ENCODE measurements at places on chromosomes 16 and 17.
A peak's percentile ranks its signal among the peaks of the same experiment; 100 is the strongest.

DNA sequence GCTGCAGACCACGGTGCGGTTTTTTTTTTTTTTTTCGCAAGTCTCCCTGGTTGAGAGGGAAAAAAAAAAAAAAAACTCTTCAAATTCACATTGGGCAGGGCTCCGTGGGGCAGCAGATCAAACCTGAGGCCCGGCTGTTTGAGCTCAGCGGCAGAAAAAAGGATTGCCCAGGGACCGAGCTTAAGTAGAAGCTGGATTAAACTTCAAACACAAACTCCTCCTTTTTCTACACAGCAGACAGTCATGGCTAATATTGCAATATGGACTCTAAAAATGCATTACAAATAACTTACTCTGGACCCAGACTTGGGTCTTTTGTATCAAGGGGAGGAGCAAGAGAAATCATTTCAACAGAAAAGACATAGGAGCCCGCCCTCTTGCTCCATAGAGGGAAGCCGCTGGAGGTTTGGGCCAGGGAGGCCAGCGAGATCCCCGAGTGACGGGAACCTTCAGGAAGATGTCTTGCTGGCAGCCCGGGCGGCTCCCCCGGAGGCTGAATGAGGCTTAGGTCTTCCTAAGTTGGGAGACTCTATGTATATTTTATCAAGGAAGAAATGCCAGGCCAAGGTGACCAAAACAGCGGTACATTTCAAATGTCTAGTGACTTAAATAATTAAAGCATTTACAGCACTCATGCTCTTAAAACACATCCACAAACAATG is 167.7 kb downstream of the ZNF423 start:
- DNase-seq = no peak

GRCh38 chr17:17416007-17416399 is 60.8 kb upstream of the MED9 start:
- peak; percentile 41 for DNase-seq

- DNase-seq = no peak
These were observed 64.2 kb downstream of the BMERB1 start for GRCh38 chr16:15498427-15499175.

GRCh38 chr16:15658556-15658955 is 8.5 kb downstream of the NDE1 start:
- DNase-seq = no peak

DNA sequence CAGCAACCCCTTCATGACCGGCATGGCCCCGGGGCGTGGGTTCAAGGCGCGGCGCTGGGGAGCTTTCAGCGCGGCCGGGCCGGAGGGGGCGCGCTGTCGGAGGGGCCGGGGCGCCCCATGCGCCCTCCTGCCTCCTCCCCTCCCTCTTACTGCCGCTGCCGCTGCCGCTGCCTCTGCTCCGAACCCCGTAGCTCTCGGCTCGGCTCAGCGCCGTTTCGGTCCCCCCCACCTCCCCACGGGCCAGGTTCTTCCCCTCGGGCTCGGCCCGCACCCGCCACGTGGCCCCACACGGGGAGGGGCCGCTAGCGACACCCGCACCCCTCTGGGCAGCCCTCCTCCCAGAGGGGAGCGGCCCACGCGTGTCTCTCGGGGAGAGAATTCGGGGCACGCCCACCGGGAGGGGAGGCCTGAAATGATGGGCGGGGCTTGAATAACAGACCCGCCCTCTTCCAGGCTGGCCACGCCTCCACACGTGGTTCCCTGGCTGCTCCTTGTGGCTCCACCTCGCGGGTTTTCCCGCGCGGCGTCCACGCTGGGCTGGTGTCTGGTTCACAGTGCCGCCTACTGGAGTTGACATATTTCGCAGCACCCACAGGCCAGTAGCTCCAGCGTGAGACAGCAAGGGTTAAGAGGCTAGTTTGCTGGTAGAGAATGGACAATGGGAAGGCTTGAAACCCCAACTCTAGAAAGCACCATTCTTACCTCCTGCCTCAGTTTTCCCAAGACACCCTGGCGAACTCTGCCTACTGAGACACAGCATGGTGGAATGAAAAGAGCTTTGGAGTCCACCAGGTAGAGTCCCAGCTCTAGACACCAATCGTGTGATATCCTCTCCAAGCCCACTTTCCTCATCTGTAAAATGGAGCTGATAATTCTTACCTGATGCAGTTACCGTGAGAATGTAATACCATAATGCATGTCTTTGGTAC is at the start of gene KCNH4:
KCNH4 (minus strand) TSS at position 221 of the 929 bp plus-strand sequence; CDS start at position 24, 197 bp downstream.
- DNase-seq = peak; percentile 88

DNA sequence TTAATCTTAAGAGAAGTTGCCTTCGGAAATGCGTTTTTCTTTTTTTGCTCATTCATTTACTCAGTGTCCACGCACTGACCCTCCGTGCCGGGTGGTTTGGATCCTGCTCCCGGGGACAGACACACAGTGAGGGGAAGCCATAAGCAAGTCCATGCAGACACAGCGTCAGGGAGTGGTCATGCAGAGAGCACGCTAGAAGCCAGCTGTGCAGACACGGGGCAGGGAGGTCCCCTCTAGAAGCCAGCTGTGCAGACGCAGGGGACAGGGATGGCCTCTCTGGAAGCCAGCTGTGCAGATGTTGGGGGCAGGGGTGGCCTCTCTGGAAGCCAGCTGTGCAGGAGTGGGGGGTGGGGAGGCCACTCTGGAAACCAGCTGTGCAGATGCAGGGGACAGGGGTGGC is 4.8 kb downstream of the GAA start:
- no peak for DNase-seq

GRCh38 chr16:4505356-4506147 is 29.4 kb downstream of the HMOX2 start:
- peak; percentile 34 for DNase-seq

DNA sequence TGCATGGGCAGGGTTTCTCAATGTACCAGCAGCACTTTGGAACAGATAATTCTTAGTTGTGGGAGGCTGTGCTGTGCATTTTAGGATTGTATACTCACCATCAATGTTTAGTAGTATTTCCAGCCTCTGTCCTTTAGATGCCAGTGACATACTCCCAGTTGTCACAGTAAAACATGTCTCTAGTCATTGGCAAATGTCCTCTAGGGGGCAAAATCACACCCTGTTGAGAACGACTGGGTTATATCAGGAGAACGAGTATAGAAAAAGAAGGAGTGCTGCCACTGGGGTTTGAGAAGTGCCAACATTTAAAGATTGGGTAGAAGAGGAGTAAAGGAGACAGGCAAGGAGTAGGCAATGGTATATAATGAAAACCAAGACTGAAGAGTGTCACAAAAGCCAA is 37.9 kb upstream of the SMIM36 start:
- no peak for DNase-seq

GRCh38 chr16:8588682-8589056 is 1.6 kb downstream of the TMEM114 start:
- no peak for DNase-seq

DNA sequence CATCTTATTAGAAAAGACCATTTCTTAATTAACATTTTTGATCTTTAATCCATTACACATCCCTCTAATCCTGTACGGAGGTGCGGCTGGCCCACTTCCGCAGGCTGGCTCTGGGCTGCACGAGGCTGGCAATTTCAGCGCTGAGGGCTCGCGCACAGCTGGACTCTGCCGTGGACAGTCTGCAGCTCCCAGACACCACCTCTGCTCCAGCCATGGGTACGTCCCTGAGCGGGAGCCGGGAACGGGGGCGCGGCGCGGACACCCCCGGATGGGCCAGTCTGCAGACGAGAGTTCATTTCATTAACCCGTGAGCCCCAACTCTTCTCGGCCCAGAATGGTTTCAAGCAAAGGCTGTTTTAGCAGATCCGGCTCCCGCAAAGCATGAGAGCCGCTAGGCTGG is 87.9 kb downstream of the ZNF423 start:
- DNase-seq = no peak

- DNase-seq = no peak
These were observed 77.2 kb upstream of the HS3ST2 start for GRCh38 chr16:22736791-22737190.

DNA sequence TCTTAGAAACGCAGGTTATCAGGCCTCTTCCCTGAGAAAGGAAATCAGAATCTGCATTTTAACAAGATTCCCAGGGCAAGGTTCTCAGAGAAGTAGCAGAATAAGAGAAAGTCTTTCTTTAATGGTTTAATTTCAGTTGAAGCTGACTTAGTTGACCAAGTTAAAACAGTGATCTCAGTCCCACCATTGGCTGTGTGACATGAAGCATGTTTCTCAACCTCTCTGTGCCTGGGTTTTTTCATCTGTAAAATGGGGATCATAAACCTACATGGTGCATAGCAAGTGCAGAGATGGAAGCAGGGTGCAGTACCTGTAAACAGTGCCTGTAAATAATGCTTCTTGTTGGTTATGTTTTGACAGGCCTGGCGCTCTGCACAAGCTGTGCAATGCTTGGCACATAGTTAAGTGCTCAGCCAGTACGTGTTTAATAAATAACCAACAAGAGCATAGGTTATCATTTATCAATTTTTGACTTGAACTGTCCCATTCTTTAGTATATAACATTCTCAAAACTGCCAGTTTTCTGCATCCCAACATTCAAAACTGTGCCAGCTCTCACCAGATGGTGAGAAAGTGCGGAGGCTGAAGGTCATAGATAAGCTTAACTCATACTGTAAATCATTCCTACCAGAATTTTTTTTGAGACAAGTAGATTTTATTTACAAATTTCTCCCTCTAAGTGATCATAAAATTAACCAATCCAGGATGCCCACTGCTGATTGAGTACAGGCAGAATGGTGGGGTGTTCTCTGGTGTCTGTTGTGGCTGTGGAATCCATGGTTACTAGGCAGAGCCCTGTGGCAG is 6.9 kb downstream of the C17orf67 start:
- no peak for DNase-seq

- DNase-seq = no peak
These were observed 21.1 kb upstream of the NUP93 start for GRCh38 chr16:56708525-56709442.

GRCh38 chr17:82018152-82018988 is 4.3 kb downstream of the CENPX start:
- no peak for DNase-seq

GRCh38 chr16:65704866-65705265 is 583.0 kb upstream of the CDH11 start:
- DNase-seq = no peak

DNA sequence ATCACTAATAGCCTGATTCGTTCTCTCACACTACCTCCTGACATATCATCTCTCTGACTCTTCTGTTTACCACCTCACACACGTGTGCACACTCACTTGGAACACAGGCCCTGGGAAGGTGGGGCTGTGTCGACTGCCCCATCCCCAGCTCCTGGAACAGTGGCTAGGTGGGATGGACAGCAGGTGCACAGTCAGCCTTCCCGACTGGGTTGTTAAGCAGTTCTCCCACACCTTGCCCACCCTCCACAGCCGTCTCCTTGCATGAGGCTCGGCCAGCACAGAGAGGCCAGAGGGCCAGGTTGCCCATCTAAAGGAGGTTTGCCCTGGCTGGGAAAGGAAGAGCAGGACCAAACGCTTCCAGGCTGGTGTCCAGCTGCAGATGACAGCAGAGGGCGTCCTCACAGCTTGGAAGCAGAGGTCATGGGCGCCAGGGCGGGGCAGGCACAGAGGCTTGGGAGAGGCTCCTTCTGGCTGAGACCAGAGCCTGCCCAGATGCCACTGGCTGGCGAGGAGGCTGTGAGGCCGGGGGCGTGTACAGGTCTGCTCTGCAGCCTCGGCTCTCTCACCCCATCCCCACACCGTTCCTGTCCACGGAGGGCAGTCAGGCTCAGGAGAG is 92.8 kb downstream of the AMFR start:
- DNase-seq = no peak

DNA sequence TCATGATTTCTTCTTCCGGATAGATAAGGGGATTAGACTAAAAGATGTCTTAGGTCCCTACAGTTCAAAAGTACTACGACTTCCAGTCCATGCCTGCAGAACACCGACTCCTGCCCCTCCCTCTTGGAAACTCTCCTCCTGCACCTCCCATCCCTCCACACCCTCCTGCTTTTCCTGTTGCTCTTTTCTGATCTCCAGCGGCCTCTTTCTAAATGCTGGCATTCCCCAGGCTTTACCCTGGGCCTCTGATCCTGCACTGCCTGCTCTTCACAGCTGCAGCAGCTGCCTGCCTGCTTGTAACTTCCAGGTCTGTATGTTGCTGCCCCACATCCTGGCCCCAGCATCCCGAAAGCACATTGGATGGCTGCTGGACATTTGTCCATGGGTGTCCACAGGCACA is 154.2 kb downstream of the KCNJ12 start:
- DNase-seq = no peak

- DNase-seq = no peak
These were observed 16.7 kb downstream of the MMP28 start for GRCh38 chr17:35778641-35779196.

DNA sequence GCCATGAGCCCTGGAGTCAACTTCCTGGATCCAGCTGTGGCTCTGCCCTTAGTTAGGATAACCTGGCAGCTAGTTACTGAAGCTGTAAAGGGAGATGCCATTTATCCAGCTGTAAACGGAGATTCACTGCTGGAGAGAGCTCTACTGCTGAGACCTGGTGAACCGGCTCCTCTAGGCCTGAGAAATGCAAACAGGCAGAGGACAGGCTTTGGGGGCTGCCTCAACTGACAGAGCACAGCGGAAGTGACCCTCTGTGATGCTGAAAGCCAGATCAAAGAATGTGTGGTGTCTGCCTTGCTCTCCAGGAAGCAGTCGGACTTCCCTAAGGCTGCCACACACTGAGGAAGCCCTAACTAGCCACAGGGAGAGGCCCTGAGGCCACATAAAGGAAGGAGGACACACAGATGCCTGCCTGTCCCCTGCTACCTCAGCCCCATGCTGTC is 21.9 kb upstream of the GPRC5C start:
- no peak for DNase-seq

DNA sequence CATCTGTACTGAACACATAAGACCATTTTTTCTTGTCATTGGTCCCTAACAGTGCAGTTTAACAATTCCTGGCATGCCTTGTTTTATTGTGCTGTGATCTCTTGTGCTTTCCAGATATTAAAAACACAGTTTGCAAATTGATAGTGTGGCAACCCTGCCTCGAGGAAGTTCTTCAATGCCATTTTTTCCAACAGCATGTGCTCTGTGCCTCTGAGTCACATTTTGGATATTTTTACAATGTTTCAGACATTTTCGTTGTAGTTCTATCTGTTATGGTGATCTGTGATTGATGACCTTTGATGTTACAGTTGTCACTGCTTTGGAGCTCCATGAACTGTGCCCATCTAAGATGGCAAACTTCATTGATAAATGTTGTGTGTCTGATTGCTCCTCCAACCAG is 66.2 kb downstream of the GOSR1 start:
- DNase-seq = no peak

DNA sequence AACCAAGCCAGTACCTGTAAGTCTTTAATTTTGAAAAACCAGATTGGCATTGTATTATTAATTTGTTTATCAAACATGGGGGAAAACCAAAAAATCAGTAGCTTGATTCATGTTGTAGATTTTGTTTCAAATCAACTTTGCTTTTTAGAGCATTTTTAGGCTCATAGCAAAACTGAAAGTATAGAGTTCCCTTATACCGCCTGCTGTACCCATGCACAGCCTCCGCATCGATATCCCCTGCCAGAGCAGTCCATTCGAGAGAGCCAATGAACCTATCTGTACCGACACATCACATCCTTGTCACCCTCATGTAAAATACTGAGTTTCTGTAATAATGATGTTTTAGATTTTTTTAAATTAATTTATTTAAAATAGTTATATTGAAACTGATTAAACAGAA is 16.2 kb upstream of the MRC2 start:
- DNase-seq = no peak

All from stimulated activated CD4-positive, alpha-beta T cell treated with anti-CD3 and anti-CD28 coated beads, Interleukin-12 subunit alpha, Interleukin-12 subunit beta, amount 100 ng/mL, for 48 hours (primary cell).